ENCODE measurements at places on chromosomes 4 and X.

GRCh38 chrX:107738272-107738671 lies 37.3 kb downstream of the TSC22D3 start:
- DNase-seq, result no peak

GRCh38 chr4:109649872-109650271 lies 53.4 kb downstream of the CASP6 start:
- DNase-seq, result no peak

DNA sequence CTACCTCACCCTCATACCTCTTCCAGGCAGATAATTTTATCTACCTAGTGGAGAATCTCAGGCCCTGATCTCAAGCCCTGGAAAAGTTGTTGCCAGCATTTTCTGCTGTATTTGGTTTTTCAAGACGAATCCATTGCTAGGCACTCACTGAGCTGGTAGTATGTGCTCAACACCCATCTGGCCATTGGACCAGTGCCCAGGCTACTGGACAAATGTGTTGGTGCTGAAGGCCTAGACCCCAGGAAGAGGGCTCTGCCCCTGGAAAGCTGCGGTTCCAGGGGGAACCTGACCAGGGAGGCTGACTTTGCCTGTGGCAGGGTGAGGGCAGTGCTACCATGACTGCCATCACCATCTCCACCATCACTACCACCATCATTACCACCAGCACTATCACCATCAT lies 72.4 kb downstream of the PSAPL1 start:
- DNase-seq, result no peak

DNA sequence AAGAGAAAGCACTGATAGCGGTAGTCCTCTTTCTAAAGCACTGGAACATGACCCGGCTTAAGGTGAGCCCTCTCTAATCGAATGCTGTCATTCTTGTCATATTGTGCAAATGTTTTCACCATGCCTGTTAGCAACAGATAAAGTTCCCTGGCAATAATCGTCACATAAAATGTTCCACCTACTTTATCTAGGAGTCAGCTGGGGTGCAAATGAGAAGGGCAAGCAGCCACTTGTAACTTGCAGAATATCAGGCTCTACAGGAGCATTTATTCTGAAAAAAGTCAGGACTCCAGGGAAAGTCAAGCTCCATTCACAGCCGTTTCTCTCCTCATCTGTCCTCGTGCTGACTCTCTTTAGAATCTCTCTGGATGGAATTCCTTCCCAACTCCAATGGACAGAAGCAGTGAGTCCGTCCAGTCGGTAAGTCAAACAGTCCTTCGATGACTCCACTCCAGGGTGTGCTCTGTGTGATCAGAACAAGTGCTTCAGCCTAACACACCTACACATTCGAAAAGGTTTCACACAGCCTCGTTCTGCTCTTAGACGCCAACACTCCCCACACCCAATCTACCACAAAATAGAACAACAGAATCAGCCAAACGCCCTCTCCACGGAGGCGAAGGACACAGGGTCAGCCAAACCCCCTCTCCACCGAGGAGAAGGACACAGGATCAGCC lies 101.7 kb upstream of the FRG1 start:
- no peak for DNase-seq

- peak; percentile 11 for DNase-seq
Observed at GRCh38 chr4:29046781-29047180, 1673.4 kb upstream of the PCDH7 start.

DNA sequence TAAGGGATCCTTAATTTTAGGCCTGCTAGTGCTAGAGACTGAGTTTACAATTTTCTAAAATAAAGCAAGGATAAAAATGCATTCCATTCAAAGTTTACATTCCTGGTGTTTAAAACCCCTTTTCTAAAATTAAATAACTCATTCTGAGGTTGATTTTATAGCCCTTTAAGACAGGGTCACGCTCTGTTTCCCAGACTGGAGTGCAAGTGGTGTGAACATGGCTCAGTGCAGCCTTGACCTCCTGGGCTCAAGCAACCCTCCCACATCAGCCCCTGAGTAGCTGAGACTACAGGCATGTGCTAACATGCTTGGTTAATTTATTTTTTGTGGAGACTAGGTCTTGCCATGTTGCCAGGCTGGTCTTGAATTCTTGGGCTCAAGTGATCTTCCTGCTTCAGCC lies 6.8 kb upstream of the CDKL2 start:
- DNase-seq, result no peak

GRCh38 chr4:152090543-152090942 lies 329.7 kb upstream of the GATB start:
- DNase-seq, result no peak

DNA sequence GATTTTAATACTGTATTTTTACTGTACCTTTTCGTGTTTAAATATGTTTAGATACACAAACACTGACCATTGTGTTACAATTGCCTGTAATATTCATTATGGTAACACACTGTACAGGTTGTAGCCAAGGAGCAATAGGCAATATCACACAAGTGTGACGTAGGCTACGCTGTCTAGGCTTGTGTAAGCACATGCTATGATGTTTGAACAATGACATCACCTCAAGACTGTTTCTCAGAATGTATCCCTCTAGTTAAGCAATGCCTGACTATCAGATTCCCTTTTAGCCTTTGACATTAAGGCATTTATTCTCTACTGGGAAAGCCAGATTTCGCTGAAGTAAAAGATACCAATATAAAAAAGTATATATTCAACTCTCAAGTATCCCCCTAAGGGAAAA lies 66.2 kb downstream of the VCX3A start:
- DNase-seq, result no peak

GRCh38 chrX:17820100-17820499 lies 41.0 kb downstream of the RAI2 start:
- DNase-seq, result no peak
